Effector memory CD4-positive, alpha-beta T cell (primary cell): ENCODE measurements at places on chromosomes 1 and 21.

- no peak for DNase-seq
Observed at GRCh38 chr1:109441069-109441468, 14.8 kb upstream of the PSMA5 start.

GRCh38 chr1:7693662-7694061 is 77.4 kb upstream of the VAMP3 start:
- DNase-seq: no peak

DNA sequence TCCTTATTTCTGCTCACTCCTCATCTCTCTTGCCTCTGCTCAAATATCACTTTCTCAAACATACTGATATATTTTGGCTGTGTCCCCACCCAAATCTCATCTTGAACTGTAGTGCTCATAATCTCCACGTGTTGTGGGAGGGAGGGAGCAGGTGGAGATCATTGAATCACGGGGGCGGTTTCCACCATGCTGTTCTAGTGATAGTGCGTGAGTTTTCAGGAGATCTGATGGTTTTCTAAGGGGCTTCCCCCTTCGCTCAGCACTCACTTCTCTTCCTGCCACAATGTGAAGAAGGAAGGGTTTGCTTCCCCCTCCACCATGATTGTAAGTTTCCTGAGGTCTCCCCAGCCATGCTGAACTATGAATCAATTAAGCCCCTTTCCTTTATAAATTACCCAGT is 26.6 kb downstream of the ZBTB8OS start:
- no peak for DNase-seq

DNA sequence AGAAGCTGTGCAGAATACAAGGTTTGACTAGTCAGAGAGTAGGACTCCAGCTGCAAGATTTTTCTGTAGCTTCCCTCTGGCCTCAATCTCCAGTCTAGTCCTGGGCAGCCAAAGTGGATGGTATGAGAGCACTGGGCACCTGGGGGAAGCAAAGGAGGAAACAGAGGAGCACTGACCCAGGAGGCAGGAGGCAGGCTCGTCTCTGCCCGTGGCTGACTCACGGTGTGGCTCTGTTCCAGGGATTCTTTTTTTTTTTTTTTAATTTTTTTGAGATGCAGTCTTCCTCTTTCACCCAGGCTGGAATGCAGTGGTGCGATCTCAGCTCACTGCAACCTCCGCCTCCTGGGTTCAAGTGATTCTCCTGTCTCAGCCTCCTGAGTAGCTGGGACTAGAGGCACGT is 4.1 kb upstream of the NPPB start:
- DNase-seq: no peak

DNA sequence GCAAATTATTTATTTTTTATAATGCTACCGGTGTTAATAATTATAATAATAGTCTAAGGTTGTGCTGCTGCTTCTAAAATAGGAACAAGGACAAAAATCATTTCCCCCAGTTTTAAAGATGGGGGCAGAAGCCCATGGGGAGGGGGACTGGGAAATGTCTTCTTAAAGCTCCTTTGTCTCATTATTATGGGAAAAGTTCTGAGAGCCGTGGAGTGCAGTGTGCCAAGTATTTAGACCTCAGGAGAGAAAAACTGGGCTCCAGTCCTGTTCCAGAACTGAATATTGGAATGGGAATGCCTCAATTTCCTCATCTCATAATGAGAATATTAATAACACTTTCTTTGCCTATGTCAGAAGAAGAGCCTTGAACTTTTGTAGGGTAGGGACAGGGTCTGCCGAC is 40.9 kb upstream of the ATF3 start:
- no peak for DNase-seq

DNA sequence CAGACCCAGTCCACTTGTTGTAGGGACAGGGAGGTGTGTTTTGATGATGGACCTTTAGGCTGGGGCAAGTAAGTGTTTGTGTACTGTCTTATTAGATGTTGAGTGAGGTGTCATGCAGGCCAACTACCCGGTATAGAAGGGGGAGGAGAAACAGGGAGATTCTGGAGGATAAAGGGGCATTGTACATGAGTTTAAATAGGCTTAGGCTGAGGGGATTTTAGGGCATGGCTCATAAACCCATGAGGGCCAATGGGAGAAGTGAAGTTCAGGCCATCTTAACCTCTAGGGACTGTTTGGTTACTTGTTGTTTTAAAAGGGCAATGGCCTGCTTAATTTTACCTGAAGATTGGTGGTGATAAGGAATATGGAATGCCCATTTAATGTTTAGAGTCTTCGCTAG is 38.2 kb upstream of the PLA2G5 start:
- DNase-seq: no peak

- DNase-seq: no peak
Observed at GRCh38 chr1:56287721-56288120, 291.6 kb downstream of the PLPP3 start.

DNA sequence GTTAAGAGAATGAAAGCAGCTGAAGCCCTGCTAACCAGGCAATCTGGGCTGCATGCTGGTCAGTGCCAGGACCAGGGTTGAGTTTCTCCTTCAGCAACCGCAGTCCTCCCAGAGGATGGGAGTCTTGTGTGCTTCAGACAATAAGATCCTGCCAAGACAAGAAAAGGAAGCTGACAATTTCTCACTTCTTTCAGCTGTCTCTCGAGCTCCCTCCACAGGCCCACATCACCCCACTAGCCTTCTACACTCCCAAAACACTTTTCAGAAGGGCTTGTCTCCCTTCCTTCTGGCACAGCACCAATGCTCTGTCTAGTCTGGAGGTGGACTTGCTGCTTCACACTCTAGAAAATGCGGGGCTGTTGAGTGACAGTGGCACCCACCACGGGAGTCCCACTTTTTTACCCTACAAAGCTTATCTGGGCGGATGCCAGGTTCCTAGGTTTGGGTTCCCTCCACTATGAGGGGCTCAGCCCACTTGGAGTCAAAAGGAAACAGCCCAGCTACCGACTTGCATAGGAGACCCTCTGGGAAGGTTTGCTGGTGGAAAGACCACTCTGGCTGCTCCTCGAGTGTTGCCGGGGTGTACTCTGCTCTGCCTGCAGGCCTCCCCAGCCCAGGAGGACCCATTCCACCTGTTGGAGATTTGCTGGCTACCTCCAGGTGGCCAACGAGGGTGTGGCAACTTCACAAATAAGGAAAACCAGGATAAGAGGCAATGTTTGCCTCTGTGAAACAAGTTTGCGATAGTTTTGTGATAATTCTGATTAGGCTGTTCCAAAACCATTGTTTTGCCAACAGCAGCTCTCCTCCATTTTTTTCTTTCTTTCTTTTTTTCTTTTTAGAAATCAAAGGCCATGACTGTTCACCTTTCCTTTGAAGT is 68.9 kb downstream of the TENT5C start:
- no peak for DNase-seq

DNA sequence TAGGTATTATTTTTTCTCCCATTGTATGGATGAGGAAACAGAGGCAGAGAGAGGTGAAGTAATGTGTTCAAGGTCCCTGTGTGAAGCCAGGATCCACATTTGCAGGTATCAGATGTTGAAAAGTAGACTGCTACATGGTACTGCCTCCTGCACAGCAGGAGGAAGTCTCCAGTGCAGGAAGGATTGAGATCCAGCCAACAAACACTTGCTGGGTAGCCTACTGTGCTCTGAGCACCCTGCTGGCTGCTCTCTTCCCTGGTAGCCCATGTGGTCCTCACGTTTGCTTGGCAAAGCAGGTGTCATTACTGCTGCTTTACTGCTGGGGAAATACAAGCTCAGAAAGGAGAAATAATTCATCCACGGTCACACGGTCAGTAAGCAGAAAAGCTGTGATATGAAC is 21.3 kb upstream of the GRIK3 start:
- no peak for DNase-seq

- DNase-seq: no peak
Observed at GRCh38 chr1:216140730-216141524, 282.3 kb downstream of the USH2A start.
